Cerebellar cortex (tissue), 1 donor: ENCODE measurements at places on chromosomes 11 and 22.
A peak's percentile ranks its signal among the peaks of the same experiment; 100 is the strongest.

DNA sequence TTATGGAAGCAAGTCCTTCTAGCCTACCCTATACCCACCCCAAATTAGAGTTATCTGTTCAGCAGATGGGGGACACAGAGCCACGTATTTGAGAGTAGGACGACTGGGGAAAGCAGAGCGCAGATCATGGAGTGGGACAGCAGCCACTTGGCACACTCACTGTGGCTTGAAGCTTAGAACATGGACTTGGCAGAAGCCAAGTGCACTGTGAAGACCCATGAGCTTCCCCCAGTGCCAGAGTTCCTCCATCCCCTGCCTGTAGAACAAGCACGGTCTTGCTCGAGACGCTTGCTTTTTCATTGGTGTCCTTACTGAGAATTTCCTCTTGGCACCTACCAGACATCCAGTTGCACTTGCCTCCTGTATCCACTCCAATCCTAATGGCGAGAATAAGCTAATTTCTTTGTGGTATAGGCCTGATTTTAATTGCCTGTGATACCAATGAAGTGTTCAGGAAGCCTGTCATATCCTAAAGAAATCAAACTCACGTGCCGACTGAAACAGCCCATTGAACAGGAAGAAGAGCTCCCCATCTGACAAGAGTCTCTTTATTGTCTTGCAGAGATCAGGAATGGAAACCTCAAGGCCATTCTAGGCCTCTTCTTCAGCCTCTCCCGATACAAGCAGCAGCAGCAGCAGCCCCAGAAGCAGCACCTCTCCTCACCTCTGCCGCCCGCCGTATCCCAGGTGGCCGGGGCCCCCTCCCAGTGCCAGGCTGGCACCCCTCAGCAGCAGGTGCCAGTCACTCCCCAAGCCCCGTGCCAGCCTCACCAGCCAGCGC lies 166.9 kb downstream of the NAV2 start:
- DNase-seq = peak; percentile 95

DNA sequence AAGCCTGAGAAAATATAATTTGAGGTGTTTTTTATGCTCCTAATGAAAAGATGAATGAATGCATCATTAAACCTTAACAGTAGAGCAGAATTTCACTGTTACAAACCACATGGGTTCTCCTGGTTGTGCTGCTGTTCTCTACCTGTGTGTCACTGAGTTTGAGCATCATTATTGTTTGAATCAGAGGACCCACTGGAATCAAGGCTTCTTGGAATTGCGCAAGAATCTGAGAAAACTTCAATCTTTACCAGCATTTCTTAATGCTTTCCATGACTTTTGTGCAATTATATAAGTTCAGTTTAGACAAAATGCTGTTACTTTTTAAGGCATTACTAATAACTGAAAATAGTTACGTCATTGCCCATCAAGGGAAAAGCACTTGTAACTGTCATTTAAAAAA lies 18.8 kb upstream of the RBX1 start:
- no peak for DNase-seq

GRCh38 chr22:25068707-25069106 lies 116.2 kb downstream of the KIAA1671 start:
- DNase-seq = no peak

DNA sequence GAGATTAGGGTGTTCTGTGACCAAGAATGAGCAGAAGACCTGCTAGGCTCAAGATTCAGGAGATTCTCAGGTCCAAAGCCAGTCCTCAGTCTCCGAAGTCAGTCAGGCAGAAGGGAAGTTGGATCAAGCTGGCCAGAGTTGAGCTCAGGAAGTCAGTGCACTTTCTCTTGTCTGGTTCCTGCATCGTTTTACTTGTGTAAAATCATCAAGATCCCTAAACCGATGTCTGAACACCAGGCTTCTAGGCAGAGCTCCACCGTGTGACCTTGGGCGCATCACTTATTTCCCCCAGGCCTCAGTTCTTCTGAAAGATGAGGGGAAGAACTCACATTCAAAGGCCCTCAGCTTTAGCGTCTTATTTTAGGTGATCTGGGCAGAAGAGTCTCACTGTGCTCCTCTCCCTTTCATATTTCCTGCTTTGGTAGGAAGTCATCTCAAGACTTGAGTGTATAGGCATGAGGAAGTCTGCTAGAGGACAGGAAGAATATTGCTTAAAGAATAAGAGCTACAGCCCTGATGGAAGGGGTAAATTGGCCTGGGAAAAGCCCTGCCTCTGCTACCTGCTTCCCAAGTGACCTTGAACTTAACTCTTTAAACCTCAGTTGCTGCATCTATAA lies 20.2 kb downstream of the NF2 start:
- DNase-seq = no peak

DNA sequence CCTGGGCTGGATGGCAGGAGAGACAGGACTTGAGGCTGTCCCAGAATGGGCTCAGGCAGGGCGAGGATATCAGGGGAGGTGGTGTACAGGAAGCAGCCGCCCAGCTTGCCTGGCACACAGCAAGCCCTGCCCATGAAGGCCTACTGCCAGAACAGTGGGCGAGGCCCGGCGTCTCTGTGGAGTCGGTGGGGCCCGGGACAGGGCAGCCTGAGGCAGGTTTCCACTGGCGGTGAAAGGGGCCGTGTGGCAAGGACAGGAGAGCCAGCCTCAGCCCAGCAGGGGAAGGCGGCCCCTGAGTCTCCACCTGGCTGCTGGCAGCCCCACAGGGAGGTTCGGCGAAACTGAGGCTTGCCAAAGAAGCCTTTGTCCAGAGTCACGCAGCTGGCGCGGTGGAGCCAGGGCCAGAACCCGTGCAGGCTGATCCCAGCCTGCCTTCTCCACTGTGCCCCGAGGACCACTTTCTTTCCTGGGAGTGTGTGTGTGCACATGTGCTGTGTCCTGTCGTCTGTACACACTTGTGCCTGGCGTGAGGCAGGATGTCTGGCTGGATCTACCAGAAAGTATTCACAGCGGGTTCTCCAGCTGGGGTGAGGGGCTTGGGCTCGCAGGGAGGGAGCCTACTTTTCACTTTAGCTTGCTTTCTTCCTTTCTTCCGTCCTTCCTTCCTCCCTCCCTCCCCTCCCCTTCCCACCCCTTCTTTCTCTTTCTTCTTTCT lies 1.2 kb downstream of the TSPO start:
- no peak for DNase-seq

GRCh38 chr11:122440811-122441665 lies 214.5 kb upstream of the UBASH3B start:
- DNase-seq = no peak

GRCh38 chr11:2462986-2463765 lies 18.4 kb downstream of the KCNQ1 start:
- DNase-seq = no peak

DNA sequence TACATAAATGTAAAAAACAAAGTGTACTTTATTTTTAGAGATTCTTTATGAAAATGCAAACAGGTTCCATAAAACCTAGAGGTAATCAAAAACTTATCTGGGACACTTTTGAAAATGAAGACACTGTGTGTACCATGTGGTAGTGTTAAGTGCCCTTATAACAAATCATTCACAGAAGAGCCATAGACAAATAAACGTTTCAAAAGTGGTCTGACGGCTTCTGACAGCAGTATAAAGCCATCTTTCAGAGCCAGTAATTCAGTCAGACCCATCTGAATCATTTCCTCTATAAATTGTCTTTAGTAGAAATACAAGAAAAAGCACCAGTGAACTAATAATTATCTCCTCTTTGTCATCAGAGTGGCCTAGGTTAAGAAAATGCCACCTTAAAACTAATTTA lies 100.0 kb downstream of the PAX6 start:
- DNase-seq = no peak

GRCh38 chr11:133906241-133906640 lies 50.5 kb downstream of the IGSF9B start:
- no peak for DNase-seq

GRCh38 chr11:88181776-88182175 lies 6.5 kb upstream of the RAB38 start:
- DNase-seq = no peak

DNA sequence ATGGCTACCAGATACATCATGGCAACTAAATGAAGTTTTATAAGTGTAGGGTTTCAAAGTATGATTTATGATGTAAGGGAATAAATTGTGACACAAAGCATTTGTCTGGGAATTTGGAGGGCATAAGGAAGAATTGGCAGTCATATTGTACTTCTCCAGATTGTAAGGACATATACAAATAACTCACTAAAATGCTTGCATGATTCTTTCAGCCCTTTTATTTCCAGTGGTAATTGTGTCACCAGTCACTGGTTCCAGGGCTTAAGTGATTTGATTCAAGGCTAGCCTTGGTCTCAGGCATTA lies 299.4 kb upstream of the ANO5 start:
- no peak for DNase-seq

GRCh38 chr11:2778630-2779498 lies 79.1 kb upstream of the KCNQ1OT1 start:
- peak; percentile 91 for DNase-seq
